Cardiac muscle cell (in vitro differentiated cells and primary cell): ENCODE measurements at places on chromosomes 7 and 10.

GRCh38 chr10:17227367-17228090 is 512 bp upstream of the VIM start:
- peak; percentile 13 for DNase-seq

DNA sequence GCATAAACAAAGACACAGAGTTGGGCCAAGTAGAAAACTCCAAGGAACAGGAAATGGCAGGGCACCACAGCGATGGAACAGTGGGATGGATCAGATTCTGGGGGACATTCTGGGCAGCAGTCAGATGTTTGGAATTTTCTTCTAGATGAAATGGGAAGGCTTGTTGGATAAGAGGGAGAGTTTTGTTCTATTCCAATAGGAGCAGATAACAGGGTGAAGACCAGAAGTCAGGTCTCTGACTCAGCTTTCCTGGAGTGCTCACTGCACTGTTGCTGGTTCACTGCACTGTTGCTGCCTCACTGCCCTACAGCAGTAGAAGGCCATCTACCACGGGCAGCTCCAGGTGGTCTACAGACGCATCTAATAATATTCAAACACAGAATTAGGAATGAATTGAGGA is 135.6 kb downstream of the ATE1 start:
- no peak for DNase-seq

GRCh38 chr10:88236121-88236743 is 346.9 kb downstream of the RNLS start:
- DNase-seq: no peak

DNA sequence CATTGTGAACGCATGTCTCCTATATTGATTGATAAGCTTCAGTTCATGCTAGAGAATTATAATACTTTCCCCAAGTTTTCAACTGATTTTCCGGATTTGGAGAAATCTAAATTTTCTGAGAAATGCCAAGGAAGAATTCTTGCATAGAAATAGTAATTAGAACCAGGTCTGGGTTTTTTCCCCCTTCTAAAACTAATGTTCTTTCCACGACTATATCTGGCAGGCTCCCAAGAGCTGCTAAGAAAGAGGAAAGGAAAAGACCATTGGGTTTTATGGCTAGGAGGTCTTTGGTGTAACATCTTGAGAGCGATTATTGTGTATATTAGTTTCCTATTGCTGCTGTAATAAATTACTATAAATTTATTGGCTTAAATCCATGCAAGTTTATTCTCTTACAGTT is 71.8 kb upstream of the CACNB2 start:
- DNase-seq: no peak

DNA sequence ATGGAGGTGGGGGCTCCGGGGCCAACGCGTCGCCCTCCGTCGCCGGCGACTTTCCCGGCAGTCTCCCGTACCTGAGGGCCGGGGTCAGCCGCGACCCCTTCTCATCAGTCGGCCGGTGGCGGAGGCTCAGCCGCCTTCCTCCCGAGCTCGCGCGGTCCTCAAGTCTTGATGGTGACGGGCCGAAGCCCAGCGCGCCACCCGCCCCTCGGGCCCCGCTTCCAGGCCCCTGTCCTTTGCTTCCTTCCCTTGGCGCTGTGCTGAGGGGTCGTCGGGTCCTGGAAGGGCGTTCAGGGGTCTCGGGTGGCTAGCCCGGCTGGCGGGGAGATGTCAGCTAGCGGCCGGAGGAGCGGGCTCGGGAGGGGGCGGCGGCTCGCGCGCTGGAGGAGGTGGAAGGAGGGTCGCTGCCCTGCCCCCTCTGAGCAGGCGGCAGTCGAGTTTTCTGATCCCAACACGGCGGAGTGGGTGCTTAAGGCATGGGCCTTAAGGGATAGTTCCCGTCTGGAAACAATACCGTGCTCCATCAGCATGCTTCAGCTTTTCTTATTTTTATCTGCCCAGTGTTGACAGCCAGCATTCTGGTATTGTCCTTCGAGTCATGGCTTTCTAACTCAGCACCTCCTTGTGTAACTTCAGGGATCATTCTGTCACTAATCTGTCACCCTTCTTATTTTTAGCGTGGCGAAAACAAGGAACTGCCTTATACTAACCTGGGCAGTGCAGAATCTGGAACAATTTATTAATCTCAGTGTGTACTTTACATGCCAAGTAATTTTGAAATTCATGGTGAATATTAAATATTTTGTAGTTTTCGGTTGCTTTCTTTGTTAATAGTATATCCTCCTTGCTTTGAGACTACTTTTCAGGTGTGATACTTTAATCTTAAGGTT is 748 bp downstream of the PHTF2 start:
- DNase-seq: peak; percentile 42

DNA sequence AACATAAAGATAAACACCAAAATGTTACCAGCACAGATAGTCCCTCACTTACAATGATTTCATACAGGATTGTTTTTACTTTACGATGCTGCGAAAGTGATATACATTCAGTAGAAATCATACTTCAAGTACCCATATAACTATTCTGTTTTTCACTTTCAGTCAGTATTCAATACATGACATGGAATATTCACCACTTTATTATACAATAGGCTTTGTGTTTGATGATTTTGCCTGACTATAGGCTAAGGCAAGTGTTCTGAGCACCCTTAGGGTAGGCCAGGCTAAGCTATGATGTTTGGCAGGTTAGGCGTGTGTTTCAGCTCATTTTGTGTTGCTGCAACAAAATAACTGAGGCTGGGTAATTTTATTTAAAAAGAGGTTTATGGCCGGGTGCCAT is 155.0 kb downstream of the RTKN2 start:
- DNase-seq: no peak

DNA sequence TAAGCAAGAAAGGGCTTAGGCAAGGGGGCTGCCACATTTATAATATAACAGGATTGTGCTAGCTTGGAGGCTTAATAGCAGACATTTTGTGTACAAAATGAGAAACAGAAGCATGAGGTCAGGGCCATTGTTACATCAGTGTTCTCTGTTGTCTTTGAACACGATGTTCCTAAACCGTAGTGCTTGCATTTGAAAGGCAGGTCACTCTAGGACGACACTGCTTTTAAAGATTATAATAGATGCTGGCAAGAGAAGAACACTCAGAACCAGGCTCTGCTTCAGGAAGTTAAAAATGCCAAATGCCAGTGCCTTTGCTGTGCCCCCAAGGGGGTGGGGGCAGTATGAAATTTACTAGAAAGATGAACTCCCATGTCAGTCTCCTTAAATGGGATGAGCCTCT is 91.1 kb downstream of the SORCS3 start:
- no peak for DNase-seq

- no peak for DNase-seq
Observed at GRCh38 chr10:22651276-22651980, 63.0 kb downstream of the PIP4K2A start.

- DNase-seq: no peak
Observed at GRCh38 chr7:141748396-141748795, 10.2 kb downstream of the SSBP1 start.

- no peak for DNase-seq
Observed at GRCh38 chr7:39069896-39070881, 92.5 kb downstream of the POU6F2 start.

GRCh38 chr7:120792091-120792860 is 65.7 kb downstream of the TSPAN12 start:
- peak; percentile 88 for DNase-seq

GRCh38 chr7:133539016-133539415 is 286.1 kb downstream of the EXOC4 start:
- no peak for DNase-seq

DNA sequence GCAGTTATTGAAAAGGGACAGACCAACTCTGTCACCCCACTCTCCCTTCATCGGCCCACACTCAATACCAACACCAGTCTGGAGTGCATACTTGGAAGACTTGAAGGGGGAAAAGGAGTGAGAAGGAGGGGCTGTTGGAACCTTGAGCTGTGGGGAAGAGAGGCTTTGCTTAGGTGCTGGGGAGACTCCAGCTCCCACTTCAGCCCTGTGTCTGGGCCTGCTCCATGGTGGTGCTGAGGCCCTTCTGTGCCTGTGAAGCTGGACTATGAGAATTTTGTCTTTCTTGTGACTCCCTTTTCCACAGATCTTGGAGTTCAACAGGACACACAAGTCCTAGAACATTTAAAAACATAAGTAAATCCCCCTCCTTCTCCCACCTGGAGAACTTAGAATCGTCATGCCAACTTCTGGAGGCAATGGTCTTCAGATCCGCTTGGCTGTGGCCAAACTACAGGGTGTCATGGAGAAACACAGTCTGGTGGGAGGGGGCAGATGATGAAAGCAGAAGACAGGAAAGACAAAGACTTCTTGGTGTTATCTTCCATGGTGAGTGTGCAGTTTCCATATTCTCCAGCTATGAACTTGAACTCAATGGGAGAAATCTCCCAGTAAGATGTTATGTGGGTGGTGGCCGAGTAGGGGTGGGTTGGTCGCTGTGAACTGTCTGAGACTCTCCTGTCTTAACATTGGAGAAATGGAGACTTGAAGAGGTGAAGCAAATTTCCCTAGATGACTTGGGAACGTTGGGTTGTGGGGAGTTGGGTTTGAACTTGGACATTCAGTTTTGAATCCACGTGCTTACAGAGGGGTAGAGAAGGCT is 18.4 kb upstream of the GIMAP8 start:
- DNase-seq: no peak

- DNase-seq: peak; percentile 71
Observed at GRCh38 chr10:7412237-7412927, 1.5 kb upstream of the SFMBT2 start.

GRCh38 chr7:146565872-146566271 is 449.3 kb downstream of the CNTNAP2 start:
- DNase-seq: no peak
